ENCODE measurements at places on chromosomes 5 and 9.
A peak's percentile ranks its signal among the peaks of the same experiment; 100 is the strongest.

- no peak for DNase-seq
Measured at GRCh38 chr5:126143622-126144021, 279.6 kb upstream of the GRAMD2B start.

DNA sequence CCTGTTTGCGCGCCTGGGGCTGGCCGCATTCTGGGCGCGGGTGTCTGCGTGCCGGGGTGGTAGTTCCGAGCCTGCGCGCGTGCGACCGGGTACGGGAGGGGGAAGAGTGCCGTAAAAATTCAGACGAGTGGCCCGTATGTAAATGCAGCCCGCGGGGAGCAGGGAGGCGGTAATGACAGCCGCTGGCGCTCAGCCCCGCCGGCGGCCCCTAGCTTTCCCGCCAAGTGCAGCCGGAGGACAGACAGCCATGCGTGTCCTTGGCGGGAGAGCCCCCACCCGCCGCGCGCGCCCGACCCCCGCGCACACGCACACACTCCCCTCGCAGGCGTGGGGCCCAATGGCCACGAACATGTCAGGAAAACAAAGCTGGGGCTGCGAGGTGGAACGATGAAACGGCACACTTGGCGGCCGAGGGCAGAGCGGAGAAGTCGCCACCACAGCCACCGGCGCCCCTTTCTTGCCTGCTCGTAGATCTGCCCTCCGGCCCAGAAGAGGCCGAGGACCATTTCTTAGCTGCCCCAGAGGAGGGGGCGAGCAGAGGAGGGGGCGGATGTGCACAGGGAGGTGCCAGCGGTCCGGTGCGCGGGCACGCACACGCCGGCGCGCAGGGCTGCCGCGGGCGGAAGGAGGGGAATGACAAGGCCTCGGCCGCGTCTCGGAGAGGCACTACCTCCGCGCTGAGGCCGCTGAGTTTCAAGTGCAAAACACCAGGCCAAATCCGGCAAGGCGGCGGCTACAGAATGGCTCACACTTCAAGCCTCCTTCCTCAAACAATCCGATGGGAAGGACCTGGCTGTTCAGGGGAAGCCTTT is 208.4 kb downstream of the MEF2C start:
- peak; percentile 69 for DNase-seq

- DNase-seq, result no peak
Measured at GRCh38 chr9:106947106-106947900, 84.3 kb downstream of the ZNF462 start.

DNA sequence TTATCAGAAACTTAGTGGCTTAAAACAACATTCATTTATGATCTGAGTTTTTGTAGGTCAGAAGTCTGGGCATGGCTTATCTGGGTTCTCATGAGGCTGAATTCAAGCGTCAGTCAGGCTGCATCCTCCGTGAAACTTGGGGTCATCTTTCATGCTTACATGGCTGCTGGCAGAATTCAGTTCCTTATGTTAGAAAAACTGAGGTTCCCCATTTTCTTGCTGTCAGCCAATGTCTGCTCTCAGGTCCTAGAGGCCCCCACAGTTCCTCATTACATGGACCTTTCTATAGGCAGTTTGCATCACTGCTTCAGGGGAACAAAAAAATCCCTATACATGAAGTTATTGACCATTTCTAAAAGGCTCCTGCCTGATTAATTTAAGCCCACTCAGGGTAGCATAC is 83.8 kb upstream of the NMUR2 start:
- DNase-seq, result no peak

GRCh38 chr9:88312517-88313103 is 75.6 kb upstream of the SPIN1 start:
- DNase-seq, result no peak

GRCh38 chr5:38540314-38540713 is 16.1 kb downstream of the LIFR start:
- no peak for DNase-seq

DNA sequence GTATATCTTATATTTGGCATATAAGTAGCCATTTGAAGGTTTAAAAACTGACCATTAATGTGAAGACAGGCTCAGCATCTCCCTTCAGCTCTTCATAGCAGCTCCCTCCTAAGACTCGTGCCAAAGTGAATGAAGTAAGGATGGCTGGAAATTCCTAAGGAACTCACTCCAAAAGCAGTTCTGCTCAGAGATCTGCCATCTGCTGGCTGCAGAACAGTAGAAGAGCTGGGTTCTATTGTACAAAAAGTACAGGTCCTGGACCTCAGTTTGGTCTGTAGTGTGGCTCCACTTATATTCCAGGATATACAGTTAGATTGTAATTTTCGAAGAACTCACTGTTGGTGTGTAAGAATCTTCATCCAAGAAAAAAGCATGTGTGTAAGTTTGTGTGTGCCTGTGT is 104.9 kb upstream of the RUSC2 start:
- no peak for DNase-seq

DNA sequence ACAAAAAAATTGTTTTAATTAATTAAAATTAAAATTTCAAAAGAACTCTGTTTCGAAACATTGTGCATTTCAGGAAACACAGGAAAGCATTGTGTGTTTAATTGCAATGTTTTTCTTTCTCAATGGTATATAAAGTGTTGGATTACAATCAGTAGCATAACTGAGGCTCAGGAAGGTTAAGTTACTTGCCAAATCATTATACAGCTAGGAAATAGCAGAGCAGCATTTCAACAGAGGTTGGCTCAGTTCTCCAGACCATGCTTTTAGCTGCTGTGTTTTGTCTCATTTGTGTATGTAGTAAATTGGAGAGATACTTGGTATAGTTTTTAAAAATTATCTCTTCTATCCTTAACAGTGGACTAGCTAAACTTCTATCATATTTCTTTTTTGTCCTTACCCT is 30.0 kb upstream of the CAMLG start:
- no peak for DNase-seq

DNA sequence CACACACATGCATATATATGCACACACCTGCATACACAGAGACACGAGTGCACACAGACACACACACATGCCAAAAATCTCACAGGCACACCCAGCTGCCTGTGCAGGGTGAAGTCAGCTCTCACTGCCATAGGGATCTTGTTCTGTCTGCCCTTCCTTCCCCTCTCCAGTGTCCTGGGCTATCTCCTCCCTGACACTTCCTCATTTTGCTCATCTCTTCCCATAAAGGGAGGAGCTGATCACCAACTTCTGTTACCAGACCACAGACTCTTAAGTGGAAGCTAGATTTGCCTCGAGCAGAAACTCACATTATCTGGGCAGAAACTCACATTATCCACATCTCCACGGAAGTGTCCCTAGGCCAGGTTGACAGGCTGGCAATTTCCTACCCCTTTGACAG is 28.7 kb downstream of the LCP2 start:
- DNase-seq, result no peak

GRCh38 chr5:139354186-139354585 is 12.5 kb downstream of the PAIP2 start:
- DNase-seq, result no peak

DNA sequence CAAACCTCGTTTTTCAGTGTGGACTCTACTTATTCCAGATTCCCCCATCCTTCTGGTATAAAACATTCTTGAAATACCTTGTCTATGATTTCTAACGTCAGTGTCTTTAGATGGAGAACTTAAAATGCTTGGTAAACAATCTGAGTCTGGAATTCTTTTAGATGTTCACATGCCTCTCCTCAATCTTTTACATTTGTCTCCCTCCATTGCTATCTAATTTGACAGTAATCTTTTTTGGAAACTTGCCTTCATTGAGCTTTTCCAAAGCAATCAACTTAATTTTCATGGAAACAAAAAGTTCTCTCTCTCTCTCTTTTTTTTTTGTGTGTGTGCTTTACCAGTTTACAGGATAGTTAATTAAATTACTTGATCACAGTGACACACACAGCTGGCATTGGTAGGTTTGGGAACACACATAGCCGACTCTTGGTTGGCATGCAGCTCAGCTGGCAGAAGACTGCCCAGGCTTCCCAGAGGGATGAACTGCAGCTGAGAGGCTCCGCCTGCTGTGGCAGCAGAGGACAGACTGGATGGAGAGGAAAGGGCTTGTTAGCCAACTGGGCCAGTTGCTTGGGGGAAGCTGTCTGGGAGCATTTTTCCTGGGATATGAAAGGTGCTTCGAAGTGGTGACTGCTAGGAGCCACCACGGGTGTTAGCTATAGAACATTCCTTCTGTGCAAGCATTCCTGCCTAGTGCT is 271.3 kb downstream of the ZSWIM6 start:
- DNase-seq, result no peak

DNA sequence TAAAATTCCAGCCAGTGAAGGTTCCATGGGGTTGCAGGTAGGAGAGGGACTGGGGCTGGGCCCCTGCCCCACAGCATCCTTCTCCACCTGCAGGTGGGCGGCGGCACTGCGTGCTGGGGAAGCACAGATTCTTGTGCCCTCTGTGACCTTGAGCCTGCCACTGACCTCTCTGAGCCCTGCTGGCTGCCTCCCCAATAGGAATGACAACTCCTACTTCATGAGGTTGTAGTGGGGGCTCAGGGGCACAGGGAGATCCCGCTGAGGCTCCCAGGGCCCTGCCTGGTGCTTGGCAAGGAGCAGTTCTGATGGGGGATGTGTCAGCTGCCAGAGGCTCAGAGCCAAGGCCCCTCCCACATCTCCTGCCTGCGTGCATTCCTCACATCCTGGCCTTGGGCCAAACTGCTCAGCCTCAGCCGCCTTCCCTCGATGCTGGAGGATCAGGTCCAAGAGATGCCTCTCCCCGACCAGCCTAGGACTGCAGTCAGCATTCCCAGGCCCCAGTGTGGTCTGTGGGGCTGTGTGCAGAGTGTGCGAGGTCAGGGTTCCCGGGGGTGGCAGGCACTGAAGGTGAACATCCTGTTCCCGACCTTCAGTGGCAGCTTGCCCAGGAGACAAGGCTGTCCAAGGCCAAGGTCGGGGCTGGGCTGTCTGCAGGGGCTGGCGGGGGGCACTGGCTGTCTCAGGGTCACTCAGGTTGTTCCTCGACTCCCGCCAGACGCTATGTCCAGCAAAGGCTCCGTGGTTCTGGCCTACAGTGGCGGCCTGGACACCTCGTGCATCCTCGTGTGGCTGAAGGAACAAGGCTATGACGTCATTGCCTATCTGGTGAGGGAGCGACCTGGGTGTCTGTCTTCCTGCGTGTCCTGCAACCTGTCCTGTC is 7.0 kb downstream of the ASS1 start:
- peak; percentile 19 for DNase-seq

- no peak for DNase-seq
Measured at GRCh38 chr5:65828022-65828896, 98.1 kb upstream of the ERBIN start.

DNA sequence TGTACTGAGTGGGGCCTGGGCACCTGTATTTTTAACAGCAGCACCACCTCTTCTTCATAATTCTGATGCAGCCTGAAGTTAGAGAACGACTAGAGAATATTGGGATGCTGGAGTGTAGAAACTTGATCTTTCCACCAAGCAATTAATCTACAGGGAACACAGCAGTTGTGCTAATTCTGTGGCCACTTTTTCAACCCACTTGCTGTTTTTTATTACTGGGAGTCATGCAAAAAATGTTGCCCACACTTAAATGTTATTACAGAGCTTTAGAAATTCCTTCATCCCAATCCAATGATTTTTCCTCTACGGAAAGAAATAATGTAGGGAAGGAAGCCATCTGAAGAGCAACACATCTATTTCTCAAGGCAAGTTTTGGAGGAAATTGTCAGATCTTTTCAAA is 190.9 kb upstream of the TUT7 start:
- DNase-seq, result no peak

- no peak for DNase-seq
Measured at GRCh38 chr9:126132746-126133145, 193.9 kb upstream of the MVB12B start.

GRCh38 chr5:9851458-9851857 is 221.3 kb upstream of the TAS2R1 start:
- no peak for DNase-seq

GRCh38 chr9:113701774-113702755 is 174.0 kb upstream of the ZNF618 start:
- DNase-seq, result no peak

- DNase-seq, result peak; percentile 12
Measured at GRCh38 chr5:172830876-172831662, 3.0 kb upstream of the ERGIC1 start.

- peak; percentile 80 for DNase-seq
Measured at GRCh38 chr5:55232985-55233928, at the start of gene CCNO. Gene CCNO, minus strand, starts transcription at chr5:55233608. Its CDS starts 85 bp downstream, at chr5:55233523.

- no peak for DNase-seq
Measured at GRCh38 chr5:159189310-159189709, 20.0 kb downstream of the RNF145 start.

DNA sequence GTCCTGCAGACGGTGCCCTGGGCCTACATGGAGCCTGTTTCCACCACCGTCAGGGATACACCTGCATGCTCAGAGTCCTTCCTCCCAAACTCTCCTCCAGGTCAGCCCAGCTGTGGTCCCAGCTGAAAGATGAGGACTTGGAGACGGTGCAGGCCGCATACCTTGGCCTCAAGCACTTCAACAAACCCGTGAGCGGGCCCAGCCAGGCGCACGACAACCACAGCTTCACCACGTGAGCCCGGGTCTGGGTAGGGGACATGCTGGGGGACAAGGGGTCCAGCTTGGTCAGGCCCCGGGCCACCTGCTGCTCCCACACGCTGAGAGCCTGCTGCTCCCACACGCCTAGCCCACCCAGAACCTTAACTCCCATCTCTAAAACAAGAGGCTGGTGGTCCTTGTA is 16.6 kb upstream of the CARD19 start:
- DNase-seq, result no peak

DNA sequence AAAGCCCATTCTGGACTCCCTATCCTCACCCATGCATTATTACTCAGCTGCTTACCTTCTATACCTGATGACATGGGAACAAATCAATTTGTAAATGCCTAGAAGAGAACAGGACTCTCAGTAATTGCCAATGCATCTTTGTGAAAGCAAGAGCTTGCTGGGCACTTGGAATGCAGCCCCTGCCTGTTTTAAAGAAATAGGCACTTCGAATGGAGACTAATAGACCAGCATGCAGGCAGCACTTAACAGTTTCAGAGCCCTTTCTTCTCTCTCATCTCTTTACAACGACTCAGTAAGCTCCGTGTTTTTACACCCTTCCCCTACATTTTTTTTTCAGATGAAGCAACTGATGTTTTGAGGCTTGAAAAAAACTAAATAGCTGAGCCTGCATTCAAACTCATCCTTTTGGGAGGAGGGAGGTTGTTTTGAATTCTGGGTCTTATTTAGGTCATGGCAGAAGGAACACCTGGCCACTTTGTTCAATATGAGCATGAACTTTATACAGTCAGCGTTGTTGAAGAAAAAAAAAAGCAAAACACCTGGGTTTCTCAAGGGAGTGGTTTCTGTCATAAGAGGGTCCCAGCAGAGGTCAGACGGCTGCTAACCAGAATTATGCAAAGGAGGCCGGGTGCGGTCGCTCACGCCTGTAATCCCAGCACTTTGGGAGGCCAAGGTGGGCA is 34.6 kb upstream of the WHRN start:
- DNase-seq, result no peak

GRCh38 chr9:89523948-89524347 is 26.0 kb upstream of the SEMA4D start:
- peak; percentile 71 for DNase-seq

DNA sequence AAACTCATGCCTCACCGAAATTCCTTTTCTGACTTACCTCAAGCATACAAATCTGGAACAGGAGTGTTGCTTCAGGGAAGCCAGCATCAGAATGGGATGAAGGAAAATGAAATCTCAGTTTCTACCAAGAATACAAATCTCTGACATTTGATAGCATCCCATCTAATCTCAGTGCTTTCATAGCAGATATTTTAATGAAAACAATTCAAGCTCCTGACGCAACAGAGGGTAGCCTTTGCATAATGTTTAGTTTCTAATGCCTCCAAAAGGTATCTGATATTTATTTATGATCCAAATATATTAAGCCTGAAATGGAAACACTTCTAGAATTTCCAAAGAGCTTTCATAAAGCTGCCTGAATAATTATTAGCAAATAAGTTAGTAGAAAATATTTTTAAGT is 251.4 kb downstream of the DEPDC1B start:
- DNase-seq, result no peak

- peak; percentile 10 for DNase-seq
Measured at GRCh38 chr5:172377856-172378255, 76.5 kb downstream of the SH3PXD2B start.

All from activated CD4-positive, alpha-beta T cell treated with anti-CD3 and anti-CD28 coated beads, Interleukin-2, Interleukin-6, amounts not matched to agents 100 ng/mL and 50 ng/mL, durations not matched to agents 16 hours and 8 hours (primary cell).